ENCODE measurements at places on chromosomes 5 and 9.

DNA sequence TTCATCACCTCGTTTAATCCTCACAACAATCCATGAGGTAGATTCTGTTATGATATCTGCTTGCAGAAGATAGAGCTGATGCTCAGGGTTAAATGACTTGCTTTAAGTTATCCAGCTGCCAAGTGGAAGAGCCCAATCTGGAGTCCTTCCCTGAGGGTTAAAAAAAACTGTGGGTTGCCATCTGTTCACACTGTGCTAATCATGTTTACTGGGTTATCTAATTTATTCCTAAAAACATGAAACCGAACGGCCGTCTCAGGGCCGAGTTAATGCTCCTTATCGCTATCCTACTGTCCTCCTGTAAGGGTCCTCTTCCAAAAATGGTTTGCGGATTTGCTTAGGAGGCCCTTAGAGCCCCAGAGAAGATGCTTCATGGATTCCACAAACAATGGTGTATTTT lies 153.3 kb downstream of the YIPF5 start:
- no peak for DNase-seq

- no peak for DNase-seq
These were observed 1.2 kb upstream of the TAL2 start for GRCh38 chr9:105661011-105661410.

DNA sequence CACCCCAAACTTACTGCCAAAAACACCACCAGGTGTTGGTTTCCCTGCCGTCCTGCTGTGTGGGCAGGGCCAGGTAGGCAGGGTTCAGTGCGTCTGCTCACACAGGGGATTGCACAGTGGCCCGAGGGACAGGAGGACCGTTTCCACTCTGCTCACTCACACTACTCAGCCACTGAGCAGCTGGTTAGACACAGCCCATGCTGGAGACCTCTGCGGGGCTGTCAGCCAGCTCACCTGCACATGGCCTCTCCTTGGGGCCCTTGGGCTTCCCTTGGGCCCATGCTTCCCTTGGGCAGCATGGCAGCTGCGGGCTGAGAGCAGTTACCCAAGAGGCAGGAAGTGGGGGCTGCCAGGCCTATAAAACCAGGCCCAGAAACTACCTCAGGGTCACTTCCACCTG lies 79.0 kb downstream of the SYK start:
- DNase-seq: no peak

DNA sequence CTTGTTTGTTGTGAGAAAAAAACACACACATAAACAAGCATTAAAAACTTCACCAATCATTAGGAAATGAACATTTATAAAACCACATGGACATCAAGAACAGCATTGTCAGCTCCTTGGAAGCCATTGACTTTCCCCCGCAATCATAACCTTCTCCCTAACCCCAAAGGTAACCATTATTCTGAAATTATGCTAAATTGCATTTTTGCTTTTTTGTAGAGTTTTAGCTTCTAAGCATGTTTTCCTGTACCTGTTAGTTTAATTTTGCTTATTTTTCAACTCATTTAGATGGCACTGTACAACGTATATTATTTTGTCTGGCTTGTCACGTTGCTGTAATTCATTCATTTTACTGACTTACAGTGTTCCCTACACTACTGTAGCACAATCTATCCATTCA lies 36.8 kb downstream of the PDE6A start:
- no peak for DNase-seq

DNA sequence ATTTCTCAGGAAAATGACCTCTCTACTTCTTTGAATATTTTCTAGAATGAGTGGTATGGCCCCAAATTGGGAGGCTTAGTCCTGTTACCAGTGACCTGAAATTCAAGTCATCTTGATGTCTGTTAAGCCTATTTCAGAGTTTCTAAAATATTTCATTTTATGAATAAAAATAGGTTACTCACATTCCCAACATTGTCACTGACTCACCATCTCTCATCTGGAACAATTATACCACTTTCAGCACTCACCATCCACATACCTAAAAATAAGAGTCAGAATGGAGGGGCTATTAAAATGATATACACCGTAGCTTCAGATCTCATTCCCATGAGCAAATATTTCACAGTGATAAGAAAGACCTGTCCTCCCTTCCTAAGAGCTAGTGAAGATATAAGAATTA lies 71.8 kb downstream of the KIAA1958 start:
- no peak for DNase-seq

DNA sequence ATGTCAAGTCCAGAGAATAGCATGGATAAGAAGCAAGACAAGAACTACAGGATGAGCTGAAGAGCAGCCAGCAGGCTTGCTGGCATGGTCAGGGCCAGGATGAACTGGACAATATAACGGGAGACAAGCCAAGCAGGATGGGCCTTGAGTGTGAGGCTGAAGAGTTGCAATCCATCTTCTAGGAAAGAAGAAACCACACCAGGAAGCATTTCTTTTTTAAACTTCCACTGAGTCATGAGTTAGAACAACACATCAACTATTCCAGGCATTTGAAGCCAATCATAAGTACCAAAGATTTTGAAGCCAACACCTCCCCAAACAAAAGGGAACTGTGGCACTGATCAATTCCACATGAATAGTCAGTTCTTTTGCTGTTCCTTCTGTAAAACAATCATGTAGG lies 27.3 kb downstream of the SLC31A2 start:
- DNase-seq: no peak

DNA sequence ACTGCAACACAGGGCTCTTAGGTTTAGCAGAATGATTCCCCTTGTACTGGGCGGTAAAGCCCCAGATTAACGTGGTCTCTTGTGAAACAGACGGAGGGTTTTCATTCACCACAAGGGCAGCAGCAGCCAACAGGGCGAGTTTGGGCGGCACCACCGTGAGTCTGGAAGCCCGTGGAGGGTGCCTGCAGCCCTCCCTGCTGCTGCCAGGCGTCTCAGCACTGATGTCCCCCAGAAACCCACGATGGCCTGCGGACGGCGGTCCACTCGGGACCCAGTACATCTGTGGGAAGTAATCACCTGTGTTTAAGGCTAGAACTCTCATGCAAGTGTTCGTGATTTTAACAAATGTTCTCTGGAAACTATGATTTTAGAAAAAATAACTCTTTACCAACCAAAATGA lies 67.8 kb downstream of the IRX2 start:
- DNase-seq: no peak

DNA sequence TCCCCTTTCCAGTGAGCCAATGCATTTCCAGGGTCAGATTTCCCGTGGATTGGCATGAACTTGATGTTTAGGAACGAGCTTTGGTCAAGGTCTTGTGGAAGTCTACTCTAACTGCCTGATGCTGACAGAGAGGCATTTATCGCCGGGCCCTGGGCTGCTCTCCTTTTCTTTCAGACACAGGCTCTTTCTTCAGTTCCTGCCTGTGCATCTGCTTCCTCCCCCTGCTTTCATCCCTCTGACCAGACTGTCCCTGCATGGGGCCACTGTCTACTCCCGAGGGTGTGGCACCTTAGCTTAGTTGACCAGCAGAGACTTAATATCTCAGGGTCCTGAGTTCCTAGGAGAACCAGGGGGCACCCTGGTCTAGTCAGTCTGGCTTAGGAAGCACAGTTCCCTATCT lies 41.2 kb downstream of the RALGPS1 start:
- no peak for DNase-seq

- no peak for DNase-seq
These were observed 310.7 kb downstream of the PJA2 start for GRCh38 chr5:109099081-109099480.

DNA sequence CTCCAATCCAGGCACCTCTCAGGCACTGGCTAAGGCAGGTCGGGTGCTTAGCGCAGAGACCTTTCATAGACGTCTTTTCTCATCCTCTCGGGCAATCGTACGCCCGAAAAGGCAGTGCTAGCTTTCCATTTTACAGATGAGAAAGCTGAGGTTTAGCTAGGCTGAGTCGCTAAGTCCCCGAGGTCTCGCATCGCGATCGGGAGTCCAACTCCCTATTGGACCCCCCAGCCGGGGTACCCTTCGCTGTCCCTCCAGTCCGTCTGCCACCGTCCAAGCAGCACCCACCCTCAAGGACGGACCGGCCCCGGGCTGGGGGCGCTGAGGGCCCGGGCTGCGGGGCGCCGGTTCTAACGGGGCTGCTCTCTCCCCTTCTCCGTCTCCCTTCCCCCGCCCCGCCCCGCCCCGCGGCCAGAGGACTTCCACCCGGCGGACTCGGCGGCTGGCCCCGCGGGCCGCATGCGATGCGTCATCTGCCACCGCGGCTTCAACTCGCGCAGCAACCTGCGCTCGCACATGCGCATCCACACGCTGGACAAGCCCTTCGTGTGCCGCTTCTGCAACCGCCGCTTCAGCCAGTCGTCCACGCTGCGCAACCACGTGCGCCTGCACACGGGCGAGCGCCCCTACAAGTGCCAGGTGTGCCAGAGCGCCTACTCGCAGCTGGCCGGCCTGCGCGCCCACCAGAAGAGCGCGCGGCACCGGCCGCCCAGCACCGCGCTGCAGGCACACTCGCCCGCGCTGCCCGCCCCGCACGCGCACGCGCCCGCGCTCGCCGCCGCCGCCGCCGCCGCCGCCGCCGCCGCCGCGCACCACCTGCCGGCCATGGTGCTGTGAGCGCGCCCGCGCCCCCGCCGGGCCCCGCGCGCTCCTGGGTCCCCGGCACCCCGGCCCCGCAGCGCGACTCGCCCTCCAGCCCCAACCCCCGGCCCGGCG lies 12.5 kb upstream of the EXOSC2 start:
- no peak for DNase-seq
